Colonic mucosa (tissue), 4 donors: ENCODE measurements at places on chromosomes 3 and 15. TPM values are rescaled to one million over a fixed set of nuclear protein-coding genes. Genes with fewer than 3 reads are reported as not detected.
A peak's percentile ranks its signal among the peaks of the same experiment; 100 is the strongest.

DNA sequence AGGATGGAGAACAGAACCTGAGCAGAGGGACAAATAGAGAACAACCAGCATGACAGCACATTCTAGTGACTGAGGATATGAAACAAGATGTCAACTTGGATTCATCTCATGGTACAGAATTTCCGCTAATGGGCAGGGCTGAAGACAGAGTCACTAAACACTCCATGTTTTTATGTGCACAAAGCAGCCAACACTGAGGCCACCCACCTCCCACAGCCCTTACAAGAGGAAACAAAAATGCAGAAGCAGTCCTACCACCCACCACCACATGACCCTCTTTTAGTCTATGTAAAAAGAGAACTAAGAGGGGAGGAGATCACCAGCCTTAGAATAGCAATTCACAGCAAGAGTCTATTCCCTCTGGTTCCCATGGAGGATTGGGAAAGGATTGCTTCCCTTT is 131.4 kb upstream of the UBE2E2 start:
- no peak for DNase-seq

GRCh38 chr15:75198560-75199356 is 2.9 kb upstream of the C15orf39 start:
- DNase-seq = no peak

- DNase-seq = no peak
Observed at GRCh38 chr15:97861529-97862260, 98.8 kb upstream of the ARRDC4 start.

DNA sequence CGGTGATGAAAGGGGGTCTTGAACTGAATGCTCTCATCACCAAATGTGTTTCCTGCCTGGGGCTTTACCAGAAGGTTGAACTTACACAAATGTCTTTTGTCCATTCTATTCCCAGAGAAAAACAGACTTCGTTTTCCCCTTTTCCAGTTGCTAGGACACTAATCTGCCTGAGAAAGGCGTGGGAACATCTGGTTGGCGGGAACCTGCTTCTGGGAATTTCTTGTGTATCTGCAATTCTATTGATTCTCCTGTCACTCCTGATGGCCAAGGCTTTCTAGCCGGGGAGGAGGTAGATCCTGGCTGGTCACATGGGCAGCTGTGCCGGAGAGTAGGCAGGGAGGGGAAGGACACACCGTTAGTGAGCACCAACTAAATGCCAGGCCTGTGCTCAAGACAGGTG is 31.1 kb upstream of the CCDC174 start:
- DNase-seq = no peak

DNA sequence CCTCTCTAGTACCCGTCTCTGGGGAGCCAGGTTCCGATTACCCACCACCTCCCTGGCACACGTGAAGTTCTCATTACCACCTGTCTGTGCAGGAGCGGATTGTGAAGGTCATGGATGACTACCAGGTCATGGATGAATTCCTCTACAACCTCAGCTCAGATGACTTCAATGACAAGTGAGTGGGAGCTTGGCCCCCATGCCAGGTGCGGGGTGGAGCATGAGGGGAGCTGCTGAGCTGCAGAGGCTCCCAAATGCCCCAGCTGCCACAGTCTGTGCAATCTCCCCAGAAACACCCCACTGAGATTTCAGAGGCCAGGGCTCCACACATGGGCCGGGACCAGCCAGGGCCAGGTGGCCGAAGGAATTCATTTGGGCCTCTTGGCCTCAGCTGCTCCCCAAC is 34.3 kb downstream of the DNAH1 start:
- DNase-seq = no peak

DNA sequence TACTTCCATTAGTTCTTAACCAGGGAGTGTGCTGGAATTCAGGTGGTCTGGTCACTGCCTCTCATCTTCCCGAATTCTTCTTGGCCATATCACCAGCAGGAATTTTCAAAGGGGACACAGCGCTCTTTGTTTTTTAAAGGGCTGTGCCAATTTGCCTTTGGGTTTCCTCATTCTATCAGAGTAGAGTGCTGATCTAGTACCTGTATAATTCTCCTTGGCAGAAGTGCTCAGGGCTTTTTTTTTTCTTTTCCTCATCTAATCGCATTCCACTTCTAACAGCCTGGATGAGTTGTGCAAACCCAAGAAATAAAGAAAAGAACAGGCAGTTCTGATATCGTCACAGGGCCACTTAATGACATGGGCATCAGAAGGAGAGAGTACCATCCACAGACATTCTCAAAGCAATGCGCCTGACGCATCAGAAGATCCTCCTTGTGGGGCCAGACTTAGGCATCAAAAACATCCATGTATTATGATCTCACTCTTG is 121.0 kb downstream of the ASB7 start:
- DNase-seq = peak; percentile 11

- DNase-seq = peak; percentile 71
Observed at GRCh38 chr15:80567721-80568157, 127.4 kb upstream of the ABHD17C start.

- DNase-seq = no peak
Observed at GRCh38 chr3:70383360-70383831, 71.0 kb upstream of the MDFIC2 start.

- no peak for DNase-seq
Observed at GRCh38 chr3:32862247-32862935, 44.6 kb downstream of the TRIM71 start.

The ENTPD3 gene
- total RNA-seq = 0.22 TPM

The CISH gene
- total RNA-seq = 19.6 TPM

The ADGRG7 gene
- 3.2 TPM for total RNA-seq
